ENCODE measurements at places on chromosomes 13 and 19. TPM values are rescaled to one million over a fixed set of nuclear protein-coding genes. Genes with fewer than 3 reads are reported as not detected.
A peak's percentile ranks its signal among the peaks of the same experiment; 100 is the strongest.

DNA sequence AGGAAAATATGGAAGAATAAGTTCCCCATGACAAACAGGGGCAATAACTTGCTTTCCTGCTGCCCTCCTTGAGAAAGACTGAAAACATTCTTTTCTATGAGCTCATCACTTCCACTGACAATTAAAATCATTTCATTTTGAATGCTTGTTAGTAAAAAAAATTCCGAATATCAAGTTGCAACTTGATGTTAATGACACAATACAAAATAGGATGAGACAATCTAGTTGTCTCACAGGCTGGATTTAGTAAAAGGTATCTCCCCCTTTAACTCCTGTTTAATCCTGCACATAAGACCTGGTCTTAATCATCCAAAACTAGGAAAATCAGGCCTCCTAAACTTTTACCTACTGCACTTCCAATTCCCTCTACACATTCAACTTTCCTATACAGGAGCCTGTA, 24.7 kb downstream of the IRS2 start:
- no peak overlapping the region for H3K27ac ChIP-seq
- DNase-seq, result no peak
- no peak overlapping the region for H3K4me3 ChIP-seq
- no peaks in the 10 kb centered on the region for H3K27me3 ChIP-seq

- H3K4me3 ChIP-seq, result peak overlapping the region; percentile 89
- DNase-seq, result peak; percentile 93
- H3K4me1 ChIP-seq, result peaks cover 39% of the 10 kb centered on the region
- no peaks in the 10 kb centered on the region for H3K27me3 ChIP-seq
- H3K36me3 ChIP-seq, result peaks cover 25% of the 10 kb centered on the region
- peak overlapping the region; percentile 41 for H3K27ac ChIP-seq
Measured at GRCh38 chr19:2235381-2236063, 607 bp downstream of the PLEKHJ1 start.

GRCh38 chr13:101892296-101892695, 439.8 kb downstream of the ITGBL1 start:
- DNase-seq, result no peak
- H3K4me1 ChIP-seq, result no peaks in the 10 kb centered on the region
- H3K4me3 ChIP-seq, result no peak overlapping the region
- no peaks in the 10 kb centered on the region for H3K36me3 ChIP-seq
- H3K27ac ChIP-seq, result no peak overlapping the region
- H3K27me3 ChIP-seq, result no peaks in the 10 kb centered on the region

DNA sequence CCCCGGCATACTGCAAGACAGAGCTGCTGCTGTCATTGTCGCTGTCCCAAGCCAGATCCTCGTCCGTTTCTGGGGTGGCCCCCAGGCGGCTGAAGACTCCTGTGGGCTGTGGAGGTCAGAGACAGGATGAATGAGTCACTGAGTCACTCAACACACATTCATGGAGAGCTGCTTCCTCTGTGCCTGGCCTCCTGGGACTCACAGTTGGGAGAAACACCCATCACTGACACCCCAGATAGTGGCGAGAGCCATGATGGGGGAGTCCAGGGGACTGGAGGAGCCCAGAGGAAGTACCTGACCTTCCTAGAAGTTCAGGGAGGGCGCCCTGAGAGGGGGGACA, 26.0 kb downstream of the C19orf47 start:
- peaks cover 31% of the 10 kb centered on the region for H3K36me3 ChIP-seq
- peak; percentile 91 for DNase-seq
- no peak overlapping the region for H3K4me3 ChIP-seq
- no peaks in the 10 kb centered on the region for H3K27me3 ChIP-seq

- H3K27me3 ChIP-seq, result no peaks in the 10 kb centered on the region
- no peaks in the 10 kb centered on the region for H3K36me3 ChIP-seq
- H3K4me3 ChIP-seq, result peak overlapping the region; percentile 32
Measured at GRCh38 chr19:51743405-51743804, 8.3 kb downstream of the FPR1 start.

DNA sequence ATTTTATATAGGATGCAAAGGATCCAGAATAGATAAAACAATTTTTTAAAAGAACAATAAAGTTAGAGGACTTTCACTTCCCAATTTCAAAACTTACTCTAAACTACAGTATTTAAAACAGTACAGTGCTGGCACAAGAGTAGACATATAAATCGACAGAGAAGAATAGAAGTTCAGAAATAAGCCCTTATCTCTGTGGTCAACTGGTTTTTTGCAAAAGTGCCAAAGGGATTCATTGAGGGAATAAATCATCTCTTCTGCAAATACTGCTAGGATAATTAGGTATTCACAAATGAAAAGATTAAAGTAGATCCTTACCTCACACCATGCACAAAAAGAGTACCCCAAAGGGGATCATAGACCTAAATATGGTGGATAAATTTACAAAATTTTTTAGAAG, 431.0 kb upstream of the HTR2A start:
- no peak overlapping the region for H3K4me3 ChIP-seq
- no peak overlapping the region for H3K27ac ChIP-seq
- peaks cover 5% of the 10 kb centered on the region for H3K27me3 ChIP-seq
- H3K4me1 ChIP-seq, result no peaks in the 10 kb centered on the region
- no peak for DNase-seq

GRCh38 chr13:23765531-23765930, 123.7 kb downstream of the MIPEP start:
- no peak overlapping the region for H3K27ac ChIP-seq
- H3K36me3 ChIP-seq, result no peaks in the 10 kb centered on the region
- H3K4me1 ChIP-seq, result peaks cover 3% of the 10 kb centered on the region
- H3K4me3 ChIP-seq, result no peak overlapping the region
- no peaks in the 10 kb centered on the region for H3K27me3 ChIP-seq

- peaks cover 33% of the 10 kb centered on the region for H3K36me3 ChIP-seq
- H3K27ac ChIP-seq, result no peak overlapping the region
- DNase-seq, result peak; percentile 29
- H3K4me1 ChIP-seq, result peaks cover 6% of the 10 kb centered on the region
- H3K4me3 ChIP-seq, result no peak overlapping the region
Measured at GRCh38 chr19:19632661-19633060, 4.6 kb upstream of the LPAR2 start.

- DNase-seq, result no peak
- H3K27me3 ChIP-seq, result no peaks in the 10 kb centered on the region
- H3K4me3 ChIP-seq, result no peak overlapping the region
- no peaks in the 10 kb centered on the region for H3K36me3 ChIP-seq
- H3K27ac ChIP-seq, result no peak overlapping the region
Measured at GRCh38 chr13:46682707-46683106, 114.3 kb downstream of the ESD start.

GRCh38 chr13:21948769-21949474, 278.0 kb downstream of the FGF9 start:
- no peak for DNase-seq
- H3K27me3 ChIP-seq, result no peaks in the 10 kb centered on the region

GRCh38 chr13:98295371-98295770, 118.3 kb upstream of the RNF113B start:
- no peak overlapping the region for H3K27ac ChIP-seq
- no peaks in the 10 kb centered on the region for H3K36me3 ChIP-seq
- no peaks in the 10 kb centered on the region for H3K27me3 ChIP-seq
- H3K4me3 ChIP-seq, result no peak overlapping the region
- DNase-seq, result no peak

DNA sequence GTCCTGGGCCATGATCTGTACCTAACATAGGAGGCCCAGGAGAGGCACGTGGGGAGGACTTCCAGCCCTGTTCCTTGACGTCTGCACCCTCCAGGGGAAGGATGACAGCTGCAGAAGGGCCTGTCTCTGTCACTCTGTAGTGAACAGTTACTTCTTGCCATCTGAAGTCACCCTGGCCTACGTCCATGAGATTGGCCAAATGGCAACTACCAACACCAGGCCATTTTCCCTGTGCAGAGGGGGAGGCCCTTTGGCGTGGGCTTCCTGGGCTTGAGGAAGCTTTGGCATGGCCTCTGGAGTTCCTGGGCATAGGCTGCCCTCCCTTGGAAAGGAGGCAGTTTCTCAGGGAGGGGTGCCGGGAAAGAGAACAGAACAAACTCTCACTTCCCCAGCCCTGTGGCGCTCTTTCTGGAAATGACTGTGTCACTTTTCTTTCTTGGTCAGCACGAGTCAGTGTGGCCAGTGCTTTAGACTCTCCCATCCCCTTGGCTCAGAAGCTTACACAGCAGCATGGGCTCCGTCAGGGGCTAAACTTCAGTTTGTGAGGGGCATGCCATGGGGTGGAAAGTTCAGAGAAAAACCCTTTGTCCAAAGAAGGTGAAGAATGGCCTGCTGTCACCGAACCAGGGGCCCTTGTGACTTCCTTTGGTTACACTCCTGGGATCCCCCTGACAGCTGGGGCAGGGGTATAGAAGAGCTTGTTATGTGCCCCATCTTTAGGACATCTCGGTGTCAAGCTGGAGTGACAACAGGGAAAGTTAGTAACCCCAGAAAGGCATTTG, 5.3 kb downstream of the CARM1 start:
- H3K36me3 ChIP-seq, result no peaks in the 10 kb centered on the region
- DNase-seq, result peak; percentile 35
- H3K4me3 ChIP-seq, result no peak overlapping the region

GRCh38 chr19:30733826-30734550, 361.8 kb downstream of the ZNF536 start:
- H3K36me3 ChIP-seq, result no peaks in the 10 kb centered on the region
- H3K4me1 ChIP-seq, result no peaks in the 10 kb centered on the region
- H3K27me3 ChIP-seq, result no peaks in the 10 kb centered on the region

DNA sequence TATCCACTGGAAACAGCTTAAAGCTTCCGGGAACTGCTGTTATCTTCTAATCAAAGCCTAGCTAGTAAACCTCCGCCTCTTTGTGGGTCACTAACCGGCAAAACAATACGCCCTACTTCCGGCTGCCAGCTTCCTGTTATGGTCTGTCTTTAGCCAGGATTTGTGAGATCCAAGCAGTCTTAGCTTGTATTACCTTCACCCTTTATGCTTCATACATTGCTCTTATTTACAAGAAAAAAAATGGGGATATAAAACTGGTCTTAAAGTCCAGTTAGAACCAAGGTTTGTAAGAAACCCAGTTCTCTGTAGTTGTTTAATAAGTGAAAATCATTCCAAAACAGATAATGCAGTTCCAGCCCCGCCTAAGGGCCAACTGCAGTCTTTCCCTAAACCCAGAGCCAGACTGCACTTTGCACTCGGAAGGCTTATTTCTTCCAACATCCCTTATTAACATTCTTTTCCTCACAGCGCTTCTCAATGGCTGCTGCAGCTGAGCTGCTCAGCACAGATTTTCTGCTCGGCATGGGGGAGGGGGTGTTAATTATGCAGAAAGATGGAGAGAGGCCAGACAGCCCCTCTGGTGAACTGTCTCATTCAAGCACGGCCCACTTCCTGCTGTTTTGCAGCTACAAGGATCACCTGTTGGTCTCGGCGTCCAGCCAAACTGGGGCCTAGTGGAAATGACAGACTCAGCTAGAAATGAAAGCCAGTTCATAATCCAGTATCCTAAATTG, 368.4 kb downstream of the KLF12 start:
- no peaks in the 10 kb centered on the region for H3K27me3 ChIP-seq
- H3K27ac ChIP-seq, result no peak overlapping the region
- H3K4me1 ChIP-seq, result peaks cover 5% of the 10 kb centered on the region
- H3K36me3 ChIP-seq, result peaks cover 17% of the 10 kb centered on the region
- no peak for DNase-seq

DNA sequence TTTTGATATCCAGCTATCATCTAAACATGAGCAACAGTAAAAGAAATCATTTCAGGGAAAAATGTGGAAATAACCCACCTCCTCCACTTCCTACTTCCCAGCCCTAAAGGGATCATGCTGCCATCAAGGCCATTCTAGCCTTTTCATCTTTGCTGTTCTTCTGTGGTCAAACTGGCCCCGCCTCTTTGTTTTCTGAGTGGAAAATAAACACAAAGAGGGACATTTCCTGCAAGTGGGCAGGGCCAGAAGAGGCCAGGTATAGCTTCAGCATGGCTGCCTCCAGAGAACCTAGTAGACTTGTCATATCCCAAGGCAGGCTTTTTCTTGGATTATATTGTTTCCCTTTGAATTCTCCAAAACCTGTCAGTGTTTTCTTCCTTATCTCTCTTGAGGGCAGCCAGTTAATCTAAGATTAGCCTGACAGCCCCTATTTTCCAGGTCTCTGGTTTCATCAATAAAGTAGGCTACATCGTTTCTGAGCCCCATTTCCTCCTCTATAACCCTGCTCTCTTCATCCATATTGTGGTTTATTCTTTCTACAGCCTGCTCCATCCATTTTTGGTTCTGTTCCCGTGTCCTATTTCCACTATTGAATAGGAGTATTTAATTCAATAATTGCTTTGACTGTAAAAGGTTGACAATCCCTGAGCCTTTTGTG, 117.6 kb downstream of the GPC6 start:
- DNase-seq, result no peak
- no peaks in the 10 kb centered on the region for H3K36me3 ChIP-seq
- H3K4me3 ChIP-seq, result no peak overlapping the region

DNA sequence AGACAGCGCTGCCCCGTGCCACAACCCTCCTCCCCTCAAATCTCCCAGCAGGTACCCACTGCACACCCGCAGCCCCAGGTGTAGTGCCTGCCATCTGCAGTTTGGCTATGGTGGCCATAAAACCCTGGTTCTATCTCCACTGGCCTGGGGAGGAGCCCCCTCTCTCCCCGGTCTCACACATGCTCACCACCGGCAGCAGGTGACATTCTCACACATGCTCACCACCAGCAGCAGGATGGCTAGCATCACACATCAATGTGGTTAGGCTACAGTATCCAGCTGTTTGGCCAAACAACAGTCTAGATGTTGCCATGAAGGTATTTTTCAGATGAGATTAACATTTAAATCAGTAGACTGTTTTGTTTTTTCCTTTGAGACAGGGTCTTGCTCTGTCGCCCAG, 31.1 kb downstream of the ELL start:
- DNase-seq, result no peak
- H3K27me3 ChIP-seq, result no peaks in the 10 kb centered on the region
- no peak overlapping the region for H3K27ac ChIP-seq
- H3K4me1 ChIP-seq, result peaks cover 30% of the 10 kb centered on the region
- no peak overlapping the region for H3K4me3 ChIP-seq

- peaks cover 56% of the 10 kb centered on the region for H3K4me1 ChIP-seq
- peak; percentile 81 for DNase-seq
- no peaks in the 10 kb centered on the region for H3K27me3 ChIP-seq
- H3K36me3 ChIP-seq, result peaks cover 12% of the 10 kb centered on the region
- H3K27ac ChIP-seq, result peak overlapping the region; percentile 94
Measured at GRCh38 chr19:13038306-13039210, 43.3 kb downstream of the NFIX start.

DNA sequence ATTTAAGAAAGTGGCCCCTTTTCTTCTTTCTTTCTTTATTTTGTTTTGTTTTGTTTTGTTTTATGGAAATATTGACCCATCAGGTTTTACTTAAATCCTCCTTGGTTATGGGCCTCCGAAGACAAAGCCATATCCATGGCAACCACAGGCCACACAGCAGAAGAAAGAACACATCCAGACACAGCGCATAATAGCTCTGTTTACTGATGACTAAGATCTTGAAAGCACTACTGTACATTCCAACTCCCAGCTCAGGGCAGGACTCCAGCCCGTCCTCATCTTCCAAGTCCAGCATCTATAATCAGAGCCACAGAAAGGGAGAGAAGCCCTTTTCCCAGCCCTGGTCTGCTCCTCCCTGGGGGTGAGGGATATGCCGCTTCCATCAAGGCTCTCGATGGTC, 84.3 kb downstream of the NUFIP1 start:
- no peaks in the 10 kb centered on the region for H3K27me3 ChIP-seq
- no peaks in the 10 kb centered on the region for H3K36me3 ChIP-seq
- no peak overlapping the region for H3K4me3 ChIP-seq
- DNase-seq, result peak; percentile 77
- peaks cover 40% of the 10 kb centered on the region for H3K4me1 ChIP-seq
- peak overlapping the region; percentile 90 for H3K27ac ChIP-seq

The ZNF90 gene
- total RNA-seq, result 1.2 TPM

The CIC gene
- total RNA-seq, result 33.6 TPM

The TMEM145 gene
- total RNA-seq, result not detected

The JAK3 gene
- 1.8 TPM for total RNA-seq

The ZNF135 gene
- 8.3 TPM for total RNA-seq

The ZNF560 gene
- 0.29 TPM for total RNA-seq

The POLR2I gene
- total RNA-seq, result 33.6 TPM

The SLC10A2 gene
- total RNA-seq, result not detected

The CALR3 gene
- not detected for total RNA-seq

The ABCC4 gene
- total RNA-seq, result 27.5 TPM
